ENCODE measurements at places on chromosomes 16 and 17. TPM values are rescaled to one million over a fixed set of nuclear protein-coding genes. Genes with fewer than 3 reads are reported as not detected.
A peak's percentile ranks its signal among the peaks of the same experiment; 100 is the strongest.

GRCh38 chr16:30649725-30650368, 913 bp upstream of the PRR14 start:
- ATAC-seq, result peak; percentile 3

TNFRSF13B gene
- total RNA-seq, result 0.28 TPM

DNA sequence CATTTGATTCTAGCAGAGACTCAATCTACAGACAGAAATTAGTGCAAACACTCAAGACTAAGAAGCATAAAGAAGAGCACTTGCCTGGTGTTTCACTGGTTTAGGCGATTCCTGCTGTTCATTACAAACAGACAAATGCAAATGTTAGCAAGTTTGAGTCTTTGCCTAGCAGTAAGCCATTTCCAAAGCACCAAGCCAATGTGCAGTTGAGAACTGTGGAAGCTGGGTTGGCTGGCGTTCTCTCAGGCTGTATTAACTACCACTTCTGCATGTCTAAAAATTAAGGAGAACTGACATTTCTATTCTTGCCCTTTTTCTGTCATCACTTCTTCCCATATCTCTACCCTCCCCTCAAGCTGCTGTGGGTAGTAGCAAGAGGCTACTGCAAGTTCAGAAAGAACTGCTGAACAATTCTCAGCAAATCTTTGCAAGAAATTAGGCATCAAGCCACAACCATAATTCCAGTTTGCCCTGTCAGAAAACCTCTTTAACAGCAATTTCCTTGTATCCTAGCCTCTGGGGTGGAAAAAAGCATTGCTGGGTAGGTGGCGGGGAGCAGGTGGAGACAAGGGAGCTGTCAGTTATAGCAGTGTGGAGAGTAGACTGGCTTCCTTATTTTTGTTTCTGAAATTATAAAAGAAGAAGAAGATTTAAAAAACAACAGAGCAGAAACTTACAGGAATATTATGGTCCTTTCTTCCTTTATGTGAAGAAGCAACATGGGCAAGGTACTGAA, 53.8 kb downstream of the MYH10 start:
- ATAC-seq, result no peak

DNA sequence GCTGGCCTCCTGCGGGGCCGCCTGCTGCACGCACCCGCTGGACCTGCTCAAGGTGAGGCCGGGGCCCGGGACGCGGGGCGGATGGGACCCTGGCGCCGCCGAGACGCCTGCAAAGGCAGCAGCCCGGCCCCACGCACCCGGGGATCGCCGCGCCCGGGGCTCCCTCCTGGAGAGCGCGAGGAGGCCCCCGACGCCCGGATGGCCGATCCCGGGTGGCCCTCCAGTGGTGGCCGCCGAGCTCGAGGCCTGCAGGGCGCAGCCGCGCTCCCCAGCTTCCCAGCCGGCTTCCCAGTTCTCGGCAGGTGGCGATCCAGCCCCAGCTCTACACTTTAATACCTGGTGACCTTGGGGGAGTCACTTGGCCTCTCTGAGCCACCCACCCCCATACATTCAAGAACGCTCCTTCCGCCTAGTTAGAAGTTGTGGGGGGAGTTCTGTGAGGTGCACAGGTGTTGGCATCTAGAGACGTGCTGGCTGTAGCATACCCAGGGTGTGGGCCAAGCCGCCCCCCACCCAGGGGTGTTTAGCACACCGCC, 452 bp downstream of the SLC25A10 start:
- peak; percentile 21 for ATAC-seq

GRCh38 chr17:9521062-9521461, 54.6 kb downstream of the STX8 start:
- ATAC-seq, result no peak

GRCh38 chr17:46847204-46848191, 3.9 kb upstream of the WNT9B start:
- ATAC-seq, result no peak

DNA sequence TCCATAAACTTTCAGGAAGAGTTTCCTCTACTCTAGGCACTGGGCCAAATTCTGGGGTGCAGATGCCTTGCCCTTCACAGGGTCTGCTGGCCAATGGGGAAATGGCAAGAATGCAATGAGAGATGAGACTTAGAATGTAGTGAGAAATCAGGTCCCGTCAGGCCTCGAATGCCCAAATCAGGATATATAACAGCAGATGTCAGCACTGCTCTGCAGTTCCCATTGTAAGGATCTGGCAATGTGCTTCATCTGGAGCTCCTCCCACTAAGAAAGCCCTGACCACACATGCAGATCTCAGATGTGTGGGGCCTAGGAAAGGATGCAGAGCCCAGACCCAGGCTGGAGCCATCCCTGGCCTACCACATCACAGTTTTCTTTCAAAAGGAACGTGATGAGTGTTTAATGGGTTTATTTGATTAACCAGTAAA, 13.9 kb upstream of the LPCAT2 start:
- peak; percentile 66 for ATAC-seq

DNA sequence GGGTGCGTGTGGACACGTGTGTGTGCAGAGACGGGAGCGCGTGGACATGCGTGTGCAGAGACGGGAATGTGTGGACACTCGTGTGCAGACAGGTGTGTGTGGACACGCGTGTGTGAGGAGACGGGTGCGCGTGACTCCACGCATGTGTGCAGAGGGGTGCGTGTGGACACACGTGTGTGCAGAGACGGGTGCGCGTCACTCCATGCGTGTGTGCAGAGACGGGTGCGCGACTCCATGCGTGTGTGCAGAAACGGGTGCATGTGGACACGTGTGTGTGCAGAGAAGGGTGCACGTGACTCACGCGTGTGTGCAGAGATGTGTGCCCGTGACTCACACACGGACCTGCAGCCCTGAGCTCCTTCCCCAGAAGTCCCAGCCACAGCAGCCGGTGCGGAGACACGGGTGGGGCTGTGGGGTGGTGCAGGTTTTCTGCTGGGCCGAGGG, 2.2 kb upstream of the CD7 start:
- ATAC-seq, result no peak

DNA sequence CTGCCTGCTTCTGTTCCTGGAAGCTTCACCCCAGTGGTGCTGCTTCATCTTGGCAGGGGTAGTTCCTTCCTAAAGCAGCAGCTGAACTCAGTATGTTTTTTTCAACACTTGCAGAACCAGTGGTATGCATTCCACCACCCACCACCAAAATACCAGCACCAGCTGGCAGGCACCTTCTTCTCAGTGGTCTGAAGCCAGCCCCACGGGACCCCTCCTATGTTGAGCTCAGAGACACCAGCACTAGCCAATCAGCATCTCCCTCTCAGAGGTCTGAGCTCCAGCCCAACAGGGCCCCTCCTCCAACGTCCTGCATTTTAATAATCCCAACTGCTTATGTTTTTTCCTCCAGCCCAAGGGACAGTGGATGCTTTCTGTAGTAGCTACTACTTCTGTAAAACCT, 299.6 kb upstream of the CCL2 start:
- no peak for ATAC-seq

- no peak for ATAC-seq
Measured at GRCh38 chr17:45102856-45103255, 29.5 kb downstream of the PLCD3 start.

NFATC3 gene
- 17.6 TPM for total RNA-seq

DNA sequence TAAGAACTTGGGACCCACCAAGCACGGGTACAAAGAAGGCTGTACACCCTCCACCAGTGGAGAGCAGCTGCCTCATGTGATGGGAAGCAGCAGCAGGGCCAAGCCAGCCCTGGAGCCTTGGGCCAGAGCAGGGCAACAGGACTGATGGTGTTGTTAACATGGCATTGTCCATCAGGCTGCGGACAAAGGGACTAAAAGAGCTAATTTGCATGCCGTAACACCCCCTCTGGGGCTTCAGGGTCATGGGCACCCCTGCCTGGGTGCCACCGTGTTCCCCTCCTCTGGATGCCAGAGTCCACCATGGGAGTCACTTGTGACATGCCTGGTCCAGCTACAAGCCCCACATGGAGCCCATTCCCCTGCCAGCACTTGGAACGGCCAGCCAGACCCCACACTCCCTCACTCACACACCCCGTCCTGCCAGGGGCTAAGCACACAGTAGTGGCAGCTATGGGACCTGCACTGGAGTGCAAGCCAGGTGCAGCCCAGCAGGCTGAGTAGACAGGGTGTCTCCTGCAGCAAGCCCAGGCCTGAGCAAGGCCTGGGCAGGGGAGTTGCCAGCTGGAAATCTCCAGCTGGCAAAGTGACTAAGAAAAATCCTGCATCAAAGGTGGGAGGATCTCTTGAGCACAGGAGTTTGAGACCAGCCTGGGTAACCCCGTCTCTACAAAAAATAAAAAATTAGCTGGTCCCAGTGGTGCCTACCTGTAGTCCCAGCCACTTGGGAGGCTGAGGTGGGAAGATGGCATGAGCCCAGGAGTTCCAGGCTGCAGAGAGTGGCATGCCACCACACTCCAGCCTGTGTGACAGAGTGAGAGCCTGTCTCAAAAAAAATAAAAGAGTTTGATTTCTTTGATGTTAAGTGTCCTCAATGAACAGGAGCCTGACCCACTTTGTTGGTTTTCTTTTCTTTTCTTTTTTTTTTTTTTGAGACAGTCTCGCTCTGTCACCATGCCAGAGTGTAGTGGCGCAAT, 33.7 kb downstream of the NOL11 start:
- ATAC-seq, result peak; percentile 94

DNA sequence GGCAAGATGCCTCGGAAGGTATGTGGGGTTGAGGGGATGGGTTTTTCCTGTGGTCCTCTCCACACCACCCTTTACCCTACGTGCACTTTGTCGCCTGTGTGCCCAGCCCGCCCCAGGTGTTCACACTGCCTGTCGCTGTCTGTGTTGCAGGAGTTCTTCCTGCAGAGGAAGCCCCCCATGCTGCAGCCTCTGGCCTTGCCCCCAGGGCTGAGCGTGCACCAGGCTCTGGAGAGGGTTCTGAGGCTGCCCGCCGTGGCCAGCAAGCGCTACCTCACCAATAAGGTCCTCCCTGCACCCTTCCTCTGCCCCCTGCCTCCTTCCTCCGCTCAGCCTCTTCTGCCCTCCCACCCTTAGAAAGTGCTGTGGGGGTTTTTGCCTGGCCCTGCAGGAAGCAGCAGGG, 15.2 kb downstream of the PFAS start:
- no peak for ATAC-seq

DNA sequence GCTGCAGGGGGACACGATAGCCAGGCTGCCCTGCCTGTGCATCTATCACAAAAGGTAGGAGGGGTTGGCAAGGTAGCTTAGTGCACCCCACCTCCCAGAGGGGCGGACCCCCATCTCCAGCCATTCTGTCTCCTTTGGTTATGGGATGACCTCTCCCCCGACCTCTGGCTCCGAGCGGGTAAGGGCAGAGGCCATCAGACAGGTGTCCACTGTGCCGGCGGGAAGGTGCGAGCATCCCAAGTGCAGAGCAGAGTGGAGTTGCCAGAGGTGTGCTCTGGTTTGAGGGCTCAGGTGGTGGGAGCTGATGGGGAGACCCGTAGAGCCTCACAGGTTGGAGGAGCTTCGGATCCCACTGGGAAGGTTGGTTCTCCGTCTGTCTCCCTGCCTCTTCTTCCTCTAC, 11.7 kb downstream of the LDHD start:
- no peak for ATAC-seq

DNA sequence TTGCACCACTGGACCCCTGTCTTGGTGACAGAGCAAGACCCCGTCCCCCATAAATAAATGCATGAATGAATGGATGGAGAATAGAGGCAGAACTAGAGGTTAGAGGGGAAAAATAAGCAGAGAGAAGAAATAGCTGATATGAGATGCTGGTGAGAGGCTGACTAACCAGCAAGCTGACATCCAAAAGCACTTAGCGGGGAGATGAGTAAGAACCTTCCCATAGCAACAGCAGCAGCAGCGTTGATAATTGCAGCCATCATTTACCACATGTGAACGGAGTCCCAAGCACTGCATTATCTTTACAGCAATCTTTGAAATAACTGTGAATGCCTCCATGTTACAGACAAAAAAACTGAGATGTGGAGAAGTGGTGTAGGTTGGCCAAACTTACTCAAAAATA, 777.3 kb upstream of the EEF2KMT start:
- no peak for ATAC-seq

SLC5A11 gene
- not detected for total RNA-seq

- peak; percentile 12 for ATAC-seq
Measured at GRCh38 chr16:8958344-8959167, 5.2 kb downstream of the USP7 start.

CDRT15L2 gene
- total RNA-seq, result not detected

DNA sequence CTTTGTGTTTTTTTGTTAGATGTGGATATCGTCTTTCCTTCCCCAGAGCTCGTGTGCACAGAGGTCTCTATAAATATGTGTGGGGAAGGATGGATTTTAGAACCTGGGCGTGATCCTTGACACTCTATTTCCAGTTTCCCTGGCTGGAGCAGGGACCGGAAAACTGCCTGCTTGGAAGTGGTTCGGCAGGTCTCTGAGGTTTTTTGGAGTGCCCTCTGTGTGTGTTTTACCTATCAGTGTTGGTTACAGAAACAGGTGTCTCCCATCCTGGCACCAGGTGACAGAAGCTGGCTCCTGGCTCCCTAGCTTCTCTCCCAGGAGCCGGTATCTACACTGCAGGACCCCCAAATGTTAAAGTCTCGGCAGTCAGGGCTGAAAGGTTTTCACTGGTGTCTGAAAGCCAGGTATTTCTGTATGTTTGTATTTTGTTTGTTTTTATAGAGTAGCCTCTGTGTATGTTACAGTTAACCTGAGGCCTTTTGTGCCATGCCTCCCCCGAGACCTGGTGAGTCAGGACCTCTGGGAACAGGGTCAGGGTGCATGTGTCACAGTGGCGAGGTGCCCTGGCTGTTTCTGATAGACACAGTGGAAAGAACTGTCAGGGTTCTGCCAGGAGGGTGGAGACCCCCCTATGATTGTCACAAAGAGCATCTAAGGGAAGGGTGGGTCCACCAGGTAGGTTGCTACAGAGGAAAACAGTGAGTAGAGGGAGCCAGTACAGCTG, 31.3 kb downstream of the ZC3H18 start:
- no peak for ATAC-seq

DNA sequence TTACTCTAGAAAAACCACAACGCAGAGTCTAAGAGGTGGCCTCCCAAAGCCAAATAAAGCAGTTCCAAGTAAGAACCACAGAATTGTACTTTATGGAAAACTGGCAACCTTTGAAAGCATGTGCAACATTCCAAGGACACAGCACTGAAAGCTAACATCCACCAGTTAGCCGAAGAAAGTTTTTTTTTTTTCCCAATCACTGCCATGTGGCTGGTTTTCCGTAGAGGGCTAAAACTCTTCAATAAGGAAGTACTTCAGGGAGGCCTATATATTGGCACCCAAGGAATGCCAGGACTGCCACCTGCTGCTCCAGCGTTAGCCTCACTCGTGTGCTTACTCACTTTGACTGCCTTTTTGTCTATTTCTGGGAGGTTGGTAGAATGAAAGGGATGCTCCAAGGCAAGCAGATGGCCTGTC, 25.2 kb downstream of the CEP95 start:
- ATAC-seq, result no peak

DNA sequence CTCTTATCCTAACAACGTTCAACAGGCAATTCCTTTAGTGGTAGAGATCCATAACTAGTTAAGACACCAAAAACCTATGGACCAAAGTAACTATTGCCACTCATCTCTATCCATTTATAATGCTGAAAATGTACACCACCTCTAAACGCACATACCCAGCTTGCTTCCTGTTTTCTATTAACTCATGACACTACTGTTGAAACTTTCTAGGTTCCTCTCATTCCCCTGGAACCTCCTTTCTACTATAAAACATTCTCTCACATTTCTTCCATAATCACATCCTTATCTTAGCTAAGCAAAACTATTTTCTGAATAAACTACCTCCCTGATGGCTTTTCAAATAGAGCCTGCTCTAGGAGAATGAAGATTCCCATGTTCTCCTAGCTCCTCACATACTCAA, 42.9 kb upstream of the KSR1 start:
- no peak for ATAC-seq

GNGT2 gene
- 0.28 TPM for total RNA-seq

CDH8 gene
- total RNA-seq, result 0.48 TPM
